Progenitor cell of endocrine pancreas (in vitro differentiated cells): ENCODE measurements at places on chromosomes 12 and 14.
A peak's percentile ranks its signal among the peaks of the same experiment; 100 is the strongest.

- DNase-seq = no peak
Observed at GRCh38 chr12:122937622-122938091, 28.6 kb downstream of the ABCB9 start.

- no peak for DNase-seq
Observed at GRCh38 chr12:104462931-104463339, 6.2 kb downstream of the CHST11 start.

DNA sequence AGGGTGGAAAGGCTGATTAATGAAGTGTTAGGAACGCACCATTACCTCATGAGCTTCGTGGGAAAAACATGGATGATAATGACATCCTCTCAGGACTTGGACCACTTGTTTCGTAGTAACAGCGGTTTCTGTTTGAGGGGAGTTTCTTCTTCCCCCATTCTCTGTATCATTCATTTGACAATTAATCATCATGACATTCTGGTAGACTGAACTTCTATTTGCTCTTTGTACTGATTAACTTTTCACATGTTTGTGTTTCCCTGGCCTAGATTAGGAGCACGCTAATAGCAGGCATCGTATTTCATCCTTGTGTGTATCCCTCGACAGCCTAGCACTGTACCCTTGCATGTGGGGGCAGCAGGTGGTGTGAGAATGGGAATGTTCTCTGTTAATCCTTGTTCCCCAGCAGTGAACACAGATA is 8.0 kb downstream of the LRRC74A start:
- peak; percentile 27 for DNase-seq

DNA sequence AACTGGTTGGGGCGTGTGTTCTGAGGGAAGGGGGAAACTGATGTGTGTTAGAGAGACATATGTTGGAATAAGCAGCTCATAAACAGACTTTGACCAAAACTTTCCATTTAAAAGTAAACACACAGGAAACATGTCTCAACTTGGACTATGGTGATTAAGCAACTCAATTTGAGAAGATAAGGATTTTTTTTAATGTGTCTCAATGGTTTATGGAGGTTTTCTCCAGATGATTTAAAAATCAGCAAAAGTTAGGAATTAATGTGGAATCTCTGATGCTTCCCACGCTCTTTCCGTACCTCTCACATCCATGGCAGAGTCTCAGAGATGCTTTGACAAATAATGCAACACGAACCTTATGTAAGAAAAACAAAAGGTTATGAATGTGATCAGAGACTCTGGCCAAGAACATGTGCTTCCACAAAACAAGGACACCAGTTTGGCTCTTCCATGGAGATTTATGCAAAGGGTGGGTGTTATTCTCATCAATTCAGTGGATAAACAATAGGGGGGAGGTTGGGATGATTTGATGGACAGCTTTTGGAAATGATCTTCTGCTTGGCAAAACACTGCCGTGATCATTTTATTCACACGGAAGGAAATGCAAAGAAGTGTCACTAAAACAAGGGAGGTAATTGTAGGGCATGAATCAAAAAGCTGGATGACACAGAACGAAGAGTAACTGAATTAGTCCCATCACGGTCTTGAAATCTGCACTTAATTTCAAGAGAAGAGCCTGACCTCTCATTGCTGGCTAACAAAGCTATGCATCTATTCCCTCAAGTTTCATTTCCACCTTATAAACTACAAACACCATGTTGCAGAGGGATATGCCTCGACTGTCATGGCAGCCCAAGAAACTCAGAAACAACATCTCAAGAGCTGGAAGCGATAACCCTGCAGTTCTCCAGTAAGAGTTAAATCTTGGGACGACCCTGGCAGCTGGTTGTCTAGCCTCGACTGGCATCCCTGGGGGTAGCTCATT is 76.5 kb downstream of the FOXN3 start:
- DNase-seq = no peak

GRCh38 chr12:12195081-12195480 is 71.8 kb downstream of the LRP6 start:
- DNase-seq = no peak

DNA sequence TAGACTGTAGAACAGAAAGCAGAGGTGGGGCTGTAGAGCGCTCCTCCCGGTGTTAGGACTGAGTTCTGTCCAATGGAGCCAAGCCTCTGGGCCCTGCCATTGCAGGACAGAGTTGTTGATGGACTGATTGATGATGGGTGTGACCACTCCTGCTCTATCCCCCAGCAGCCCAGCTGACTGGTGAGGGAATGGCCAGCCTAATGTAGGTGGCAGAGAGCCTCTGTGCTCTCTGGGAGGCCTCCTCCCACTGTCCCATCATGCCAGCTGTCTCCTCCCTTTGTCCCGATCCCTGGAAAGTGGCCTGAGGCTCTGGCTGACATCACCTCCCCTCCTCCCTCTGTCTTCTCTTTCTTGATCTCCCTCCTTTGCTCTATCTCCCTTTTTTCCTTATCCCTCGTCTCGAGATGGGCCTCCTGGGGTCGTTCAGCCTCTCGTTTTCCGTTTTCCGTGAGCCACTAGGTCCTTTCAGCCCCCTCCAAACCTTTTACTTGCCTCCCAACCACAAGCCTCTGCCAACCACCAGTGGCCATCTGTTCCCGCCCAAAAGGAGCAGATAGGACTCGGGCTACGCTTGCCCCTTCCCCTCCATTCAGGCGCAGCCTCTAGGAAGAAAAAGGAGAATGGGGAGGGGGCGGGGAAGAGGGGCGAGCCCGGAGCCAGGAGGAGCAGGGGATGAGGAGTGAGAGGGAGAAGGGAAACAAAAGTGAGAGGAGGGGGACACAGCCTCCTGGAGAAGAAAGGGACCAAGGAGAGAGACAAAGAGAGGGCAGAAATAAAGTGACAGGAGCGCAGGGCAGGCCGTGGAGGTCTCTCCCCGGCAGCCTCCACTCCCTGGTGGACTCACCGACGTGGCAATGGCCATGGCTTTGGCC is 572 bp downstream of the EFS start:
- no peak for DNase-seq

DNA sequence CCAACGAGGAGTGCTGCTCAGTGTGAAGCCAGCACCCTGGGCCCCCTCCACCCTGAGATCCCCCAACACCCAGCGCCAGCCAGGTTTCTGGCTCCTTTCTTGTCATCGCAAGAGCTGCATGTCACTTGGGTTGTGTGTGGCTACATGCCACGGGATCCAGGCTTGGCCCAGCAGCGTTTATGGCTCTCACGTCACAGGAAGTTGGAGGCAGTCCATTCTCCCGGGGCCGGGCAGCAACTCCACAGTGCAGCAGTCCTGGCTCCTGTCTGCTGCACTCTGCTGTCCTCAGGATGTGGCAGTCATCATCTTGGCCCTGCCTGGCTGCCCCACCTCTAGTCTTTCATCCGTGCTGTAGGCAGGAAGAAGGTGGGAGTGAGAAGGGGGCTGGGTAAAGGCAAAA is 78.3 kb downstream of the AACS start:
- no peak for DNase-seq

DNA sequence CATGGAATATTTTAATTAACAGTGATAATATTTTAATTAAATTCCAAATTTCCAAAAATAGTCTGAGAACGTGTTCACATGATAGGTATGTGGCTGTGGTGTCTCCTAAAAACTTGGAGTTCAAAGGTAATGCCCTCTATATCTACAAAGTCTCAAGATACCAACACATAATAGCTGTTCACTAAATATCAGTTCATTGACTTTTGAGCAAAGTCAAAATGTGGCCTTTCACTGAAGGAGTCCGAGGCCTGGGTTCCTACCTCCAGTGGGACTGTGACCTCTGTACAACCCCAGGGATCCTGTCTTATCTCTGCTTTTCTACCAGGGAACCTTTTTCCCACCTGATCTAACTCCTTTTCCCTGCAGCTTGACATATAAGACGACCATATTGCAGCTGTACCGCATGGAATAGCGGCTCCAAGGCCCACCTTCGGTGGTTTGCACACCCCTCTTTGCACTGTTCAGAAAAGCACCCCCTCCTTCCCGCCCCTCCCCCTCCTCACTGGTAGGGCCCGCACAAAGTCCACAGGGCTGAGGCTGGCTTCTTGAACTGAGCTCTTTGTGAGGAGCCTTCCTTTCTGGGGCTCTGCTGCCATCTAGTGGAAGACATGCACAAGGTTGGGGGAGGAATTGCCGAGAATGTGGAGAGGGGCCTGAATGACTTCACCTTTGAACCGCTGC is 3.1 kb downstream of the CCND2 start:
- DNase-seq = peak; percentile 97

- no peak for DNase-seq
Observed at GRCh38 chr12:65829716-65830115, 5.4 kb downstream of the HMGA2 start.

DNA sequence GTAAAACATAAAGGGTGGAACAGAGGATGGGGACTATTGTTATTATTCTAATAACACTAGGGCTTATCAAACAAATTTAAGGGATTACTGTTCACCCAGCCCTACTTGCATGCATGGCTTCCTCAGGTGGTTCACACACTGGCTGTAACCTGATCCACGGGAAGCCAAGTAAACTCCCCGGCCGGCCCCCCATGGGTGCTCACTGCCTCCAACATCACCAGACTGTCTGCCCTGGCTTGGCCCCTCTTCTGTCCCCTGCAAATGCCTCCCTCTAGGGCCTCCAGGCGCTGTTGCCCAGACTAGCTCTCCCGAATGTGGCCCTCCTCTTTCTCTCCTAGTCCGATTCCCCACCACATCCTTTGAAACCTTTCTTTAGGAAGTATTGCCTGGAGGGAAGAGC is 18.6 kb downstream of the FAIM2 start:
- DNase-seq = no peak

GRCh38 chr12:48777501-48778400 is 11.1 kb downstream of the ADCY6 start:
- no peak for DNase-seq
